HuH-7.5 (cell line): ENCODE measurements at places on chromosomes 7 and 10.

DNA sequence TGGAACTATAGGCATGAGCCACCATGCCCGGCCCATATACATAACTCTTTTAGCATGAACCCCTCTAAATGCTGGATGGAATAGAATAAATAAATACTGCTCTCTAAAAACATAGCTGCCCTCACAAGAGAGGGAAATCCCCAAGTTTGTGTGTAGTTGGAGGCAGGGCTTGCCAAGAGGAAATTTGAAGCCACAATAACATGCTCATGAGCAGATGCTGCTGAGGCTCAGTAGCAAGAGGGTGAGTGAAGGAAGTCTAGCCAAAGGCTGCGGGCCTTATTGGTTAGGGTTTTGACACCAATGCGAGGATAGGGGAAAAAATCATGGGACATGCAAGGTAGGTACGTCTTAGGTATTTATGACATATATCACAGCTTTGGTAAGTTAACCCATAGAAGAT is 17.3 kb downstream of the TPK1 start:
- DNase-seq = no peak

DNA sequence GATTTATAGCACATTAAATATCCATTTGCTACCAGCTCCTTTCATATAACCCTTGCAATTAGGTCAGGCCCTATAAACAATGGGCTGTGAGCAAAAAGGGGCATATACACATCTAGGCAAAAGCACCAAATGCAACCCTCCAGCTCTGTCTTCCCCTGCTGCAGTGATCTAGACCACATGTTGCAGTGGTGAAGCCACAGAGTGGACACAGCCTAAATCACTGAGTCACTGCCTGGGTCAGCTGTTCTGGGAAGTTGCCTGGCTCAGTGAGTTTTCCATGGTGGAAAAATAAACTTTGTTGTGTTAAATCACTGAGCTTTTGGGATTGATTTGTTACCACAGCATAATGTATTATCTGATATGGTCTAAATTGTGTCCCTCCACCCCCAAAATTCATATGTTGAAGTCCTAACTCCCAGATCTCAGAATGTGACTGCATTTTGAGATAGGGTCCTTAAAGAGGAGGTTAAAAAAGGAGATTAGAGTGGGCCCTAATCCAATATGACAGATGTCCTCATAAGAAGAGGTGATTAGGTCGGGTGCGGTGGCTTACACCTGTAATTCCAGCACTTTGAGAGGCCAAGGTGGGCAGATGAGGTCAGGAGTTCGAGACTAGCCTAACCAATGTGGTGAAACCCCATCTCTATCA is 70.4 kb downstream of the ZFAND4 start:
- DNase-seq = no peak

- DNase-seq = no peak
Measured at GRCh38 chr7:47596502-47597202, 14.7 kb upstream of the TNS3 start.

DNA sequence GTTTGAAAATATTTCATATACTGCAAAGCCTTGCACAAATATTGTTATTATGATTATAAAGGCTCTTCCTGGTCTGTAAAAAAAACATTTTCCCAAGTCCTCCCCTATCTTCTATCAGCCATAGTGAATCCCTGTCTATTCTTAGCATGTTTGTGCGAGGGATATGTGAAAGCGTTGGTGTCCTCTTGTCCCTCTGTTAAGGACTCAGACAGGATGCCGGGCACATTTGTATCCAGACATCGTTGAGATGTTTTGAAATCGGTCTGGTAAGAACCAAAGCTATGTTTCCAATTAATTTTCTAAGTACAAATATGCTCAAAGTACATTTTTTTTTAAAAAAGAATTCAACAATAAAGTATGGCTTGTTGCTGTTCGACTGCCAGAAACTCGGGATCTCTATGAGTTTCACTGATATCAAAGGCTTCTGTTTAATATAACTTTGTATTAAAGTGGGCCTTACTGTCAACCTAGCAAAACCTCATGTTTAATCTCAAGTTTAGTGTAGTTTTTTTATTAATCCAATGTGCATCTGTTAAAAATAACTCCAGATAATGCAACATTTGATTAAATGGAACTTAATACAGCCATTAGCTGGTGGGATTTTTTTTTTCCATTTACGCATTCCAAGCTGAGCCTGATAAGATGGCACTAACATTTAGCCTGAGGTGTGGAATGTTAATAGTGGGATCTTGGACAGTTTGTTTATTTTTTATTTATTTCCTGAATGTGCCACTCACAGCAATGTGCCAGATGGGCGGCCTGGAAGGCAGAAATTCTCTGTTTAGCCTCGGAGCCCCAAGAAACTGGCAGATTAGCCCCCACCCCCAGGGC is 754.3 kb downstream of the LRMDA start:
- no peak for DNase-seq

DNA sequence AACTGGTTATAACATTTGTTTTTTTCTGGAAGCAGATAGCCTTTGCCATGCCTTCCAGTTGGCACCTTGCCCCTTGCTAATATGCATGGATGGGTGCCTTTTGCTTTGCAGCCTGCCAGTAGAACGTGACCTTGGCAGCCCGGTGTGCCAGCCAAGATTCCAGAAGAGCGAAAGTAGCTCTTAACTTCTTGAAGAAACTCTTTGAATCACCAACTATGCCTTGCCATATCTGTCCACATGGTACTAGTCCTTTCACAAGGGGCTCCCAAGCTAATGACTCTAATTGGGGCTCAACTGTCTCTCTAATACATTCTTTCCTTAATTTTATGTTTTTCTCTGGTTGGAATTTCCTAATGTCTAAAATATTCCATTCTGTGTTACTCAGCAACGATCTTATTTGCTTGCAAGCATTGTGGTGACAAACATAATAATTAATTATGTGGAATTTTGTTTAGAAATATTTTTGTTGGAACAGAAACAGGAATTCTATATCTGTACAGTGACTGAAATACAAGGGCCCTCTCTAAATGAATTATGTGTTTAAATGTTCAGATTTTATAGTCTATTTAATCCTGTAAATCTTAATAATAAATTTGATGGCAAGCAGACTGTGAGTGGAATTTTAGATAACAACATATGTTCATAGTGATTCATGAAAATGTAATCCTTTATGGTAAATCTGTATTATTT is 45.8 kb downstream of the HDAC9 start:
- DNase-seq = no peak

DNA sequence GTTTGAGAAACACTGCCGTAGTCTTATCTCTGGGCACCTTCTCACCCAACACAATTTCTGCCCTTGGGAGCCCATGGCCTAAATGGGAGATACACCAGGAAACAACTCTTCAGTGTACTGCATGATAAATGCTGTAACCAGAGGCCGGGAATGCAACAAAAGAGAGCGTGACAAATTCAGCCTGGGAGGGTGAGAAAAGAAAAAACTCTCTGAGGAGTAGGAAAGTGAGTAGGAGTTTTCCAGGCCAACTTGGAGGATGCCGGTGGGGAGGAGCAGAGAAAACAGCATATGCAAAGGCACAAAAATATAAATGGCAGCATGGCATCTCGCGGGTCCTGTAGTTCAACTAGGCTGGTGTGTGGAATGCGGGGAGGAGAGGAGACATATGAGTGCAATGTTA is 624.5 kb downstream of the PARD3 start:
- no peak for DNase-seq

DNA sequence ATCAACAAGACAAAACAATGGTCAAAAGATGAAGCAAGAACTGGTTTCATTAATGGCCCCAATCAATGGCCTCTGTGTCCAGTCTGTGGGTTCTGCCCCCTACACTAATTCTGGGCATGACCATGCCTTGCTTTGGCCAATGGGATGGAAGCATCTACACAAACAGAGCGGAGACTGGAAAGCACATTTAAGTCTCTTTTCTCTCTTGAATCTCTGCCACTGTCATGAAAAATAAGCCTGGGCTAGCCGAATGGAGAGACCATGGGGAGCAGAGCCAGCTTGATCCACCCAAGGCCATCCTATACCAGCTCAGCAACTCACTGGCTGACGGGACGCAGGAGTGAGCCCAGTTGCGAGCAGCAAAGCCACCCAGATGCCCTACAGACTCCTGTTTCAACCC is 30.9 kb downstream of the ANKRD16 start:
- no peak for DNase-seq

- DNase-seq = no peak
Measured at GRCh38 chr10:3814838-3815220, 29.8 kb upstream of the KLF6 start.

DNA sequence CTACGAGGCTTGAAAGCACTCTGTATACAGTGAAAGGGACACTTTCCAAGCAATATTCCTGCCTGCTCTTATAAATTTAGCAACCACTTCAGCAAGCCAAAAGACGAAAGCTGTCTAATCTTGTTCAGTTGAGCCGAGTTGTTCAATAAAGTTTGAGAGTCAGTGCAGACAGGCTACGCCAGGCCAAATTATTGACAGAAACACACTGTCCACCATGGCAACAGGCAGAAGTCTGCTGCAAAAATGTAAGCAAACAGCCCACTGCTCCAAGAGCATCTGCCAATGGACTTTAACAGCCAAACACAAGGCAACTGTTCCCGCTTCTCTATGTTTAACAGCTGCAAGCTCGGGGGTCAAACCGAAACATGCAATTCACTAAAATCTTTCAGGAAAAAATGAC is 85.7 kb downstream of the GLI3 start:
- DNase-seq = no peak

DNA sequence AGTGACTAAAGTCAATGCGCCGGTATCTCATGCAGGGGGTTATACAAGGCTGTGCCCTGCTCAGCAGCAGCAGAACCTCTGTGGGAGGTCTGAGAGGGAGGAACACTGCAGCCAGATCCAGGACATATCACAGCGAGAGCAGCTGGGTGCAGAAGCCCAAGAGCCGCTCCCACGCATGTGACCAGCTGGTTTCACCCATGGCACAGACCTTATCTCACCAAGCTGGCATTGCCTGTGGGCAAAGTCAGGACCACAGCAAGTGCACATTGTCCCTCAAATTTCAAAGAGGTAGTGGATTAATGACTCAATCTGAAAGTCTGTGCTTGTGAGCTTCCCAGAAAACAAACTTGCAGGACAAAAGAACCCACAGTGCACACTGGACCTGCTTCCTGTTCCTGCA is 31.6 kb upstream of the AKR1C1 start:
- no peak for DNase-seq

DNA sequence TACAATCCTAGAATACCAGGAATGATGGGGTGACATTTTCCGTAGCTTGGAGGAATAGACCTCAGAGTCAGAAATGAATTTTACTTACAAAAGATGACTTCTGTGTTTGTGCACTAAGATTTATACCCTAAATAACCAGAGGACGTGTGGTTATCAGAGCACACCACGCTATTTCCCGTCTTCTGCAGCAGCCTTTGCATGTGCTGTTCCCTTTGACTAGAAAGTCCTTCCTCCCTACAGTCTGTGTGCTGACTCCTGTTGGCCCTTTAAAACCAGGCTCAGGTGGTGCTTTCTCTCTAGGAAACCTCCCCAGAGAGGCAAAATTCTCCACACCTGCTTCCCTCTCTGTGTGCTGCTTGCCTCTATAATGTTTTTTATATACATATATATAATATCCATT is 73.3 kb upstream of the SMNDC1 start:
- DNase-seq = no peak

DNA sequence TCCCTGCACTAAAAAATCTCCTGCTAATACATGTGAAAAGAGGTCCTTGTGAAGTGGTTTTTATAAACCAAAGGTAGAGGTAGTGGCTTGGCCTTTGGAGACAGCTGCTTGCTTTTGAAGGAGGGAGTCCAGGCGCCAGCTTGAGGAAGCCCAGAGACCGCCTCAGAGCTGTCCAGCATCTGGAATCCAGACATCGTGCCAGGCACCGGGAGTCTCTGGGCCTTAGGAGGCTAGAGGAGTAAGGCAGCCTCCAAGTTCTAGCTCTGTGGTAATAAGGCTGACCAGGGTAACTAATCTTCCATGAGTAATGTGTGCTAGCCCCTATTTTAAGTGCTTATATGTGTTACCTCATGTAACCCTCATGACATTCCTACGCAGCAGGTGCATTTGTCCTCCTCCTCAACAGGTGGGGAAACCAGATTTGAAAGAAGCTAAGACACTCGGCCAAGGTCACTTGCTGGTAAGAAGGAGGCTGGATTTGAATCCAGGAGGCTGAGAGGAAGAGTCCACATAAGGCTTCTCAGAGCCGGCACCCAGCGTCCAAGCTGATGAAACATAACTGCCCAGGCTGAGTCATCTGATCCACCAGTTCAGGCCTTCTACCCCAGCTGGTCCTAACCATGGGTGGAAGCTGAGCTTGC is 26.1 kb downstream of the PRLHR start:
- DNase-seq = no peak

DNA sequence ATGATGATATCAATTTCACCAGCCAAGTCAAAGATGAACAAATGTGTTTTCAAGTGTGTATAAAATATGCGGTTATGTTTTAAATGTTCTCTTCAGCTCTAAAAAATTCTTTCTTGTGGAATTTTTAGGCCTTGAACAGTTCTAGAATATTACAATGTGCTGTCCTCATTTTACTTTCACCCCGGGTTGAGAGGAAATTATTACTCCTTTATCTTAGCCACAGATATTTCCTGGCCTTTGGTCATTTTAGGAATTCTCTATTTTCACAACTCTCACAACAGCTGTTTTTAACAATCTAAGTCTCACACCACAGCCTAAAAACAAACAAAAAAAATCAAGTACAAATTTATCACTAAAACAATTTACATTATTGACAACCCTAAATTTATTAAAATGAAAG is 112.2 kb upstream of the HGF start:
- no peak for DNase-seq

GRCh38 chr7:159030490-159031134 is 114.1 kb downstream of the VIPR2 start:
- DNase-seq = peak; percentile 79

- DNase-seq = no peak
Measured at GRCh38 chr10:24968349-24968748, 15.9 kb upstream of the PRTFDC1 start.

DNA sequence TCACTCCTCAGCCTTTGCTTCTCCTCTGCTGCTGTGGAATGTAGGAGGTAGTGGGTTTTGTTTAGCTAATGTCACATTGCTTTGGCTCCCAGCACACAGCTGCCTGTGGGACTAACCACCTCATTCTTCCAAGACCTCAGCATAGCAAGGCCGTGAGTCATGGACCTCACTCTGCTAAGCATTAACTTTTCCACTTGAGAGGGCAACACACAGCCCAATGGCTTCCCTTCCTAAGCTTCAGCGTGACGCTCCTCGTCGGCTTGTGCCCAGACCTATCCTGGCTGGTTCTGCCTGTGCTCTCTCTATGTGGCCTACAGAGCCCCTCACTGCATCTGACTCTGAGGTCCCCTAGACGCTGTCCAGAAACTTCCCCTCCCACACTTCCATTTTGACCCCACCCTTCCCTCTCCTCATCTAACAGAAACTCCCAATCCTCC is 23.3 kb downstream of the MYOF start:
- DNase-seq = no peak

DNA sequence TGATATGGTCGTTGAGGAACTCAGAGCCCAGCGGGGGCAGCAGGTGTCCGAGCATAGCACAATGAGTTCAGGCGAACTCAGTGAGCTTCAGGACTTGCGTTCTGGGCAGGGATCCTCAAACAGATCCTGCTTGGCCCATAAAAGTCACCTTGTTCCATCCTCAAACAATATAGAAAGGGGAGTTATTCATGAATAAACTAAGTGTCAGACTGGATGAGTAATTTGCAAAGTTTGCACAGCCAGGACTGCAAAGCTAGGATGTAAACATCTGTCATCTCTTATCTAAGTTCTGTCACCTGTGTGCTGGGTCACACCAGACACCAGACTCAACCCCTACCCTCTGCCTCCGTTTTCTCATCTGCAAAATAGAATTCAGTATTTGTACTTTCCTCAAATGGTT is 58.0 kb upstream of the PFKP start:
- DNase-seq = no peak
